ENCODE measurements at places on chromosomes 5 and 9.
A peak's percentile ranks its signal among the peaks of the same experiment; 100 is the strongest.

DNA sequence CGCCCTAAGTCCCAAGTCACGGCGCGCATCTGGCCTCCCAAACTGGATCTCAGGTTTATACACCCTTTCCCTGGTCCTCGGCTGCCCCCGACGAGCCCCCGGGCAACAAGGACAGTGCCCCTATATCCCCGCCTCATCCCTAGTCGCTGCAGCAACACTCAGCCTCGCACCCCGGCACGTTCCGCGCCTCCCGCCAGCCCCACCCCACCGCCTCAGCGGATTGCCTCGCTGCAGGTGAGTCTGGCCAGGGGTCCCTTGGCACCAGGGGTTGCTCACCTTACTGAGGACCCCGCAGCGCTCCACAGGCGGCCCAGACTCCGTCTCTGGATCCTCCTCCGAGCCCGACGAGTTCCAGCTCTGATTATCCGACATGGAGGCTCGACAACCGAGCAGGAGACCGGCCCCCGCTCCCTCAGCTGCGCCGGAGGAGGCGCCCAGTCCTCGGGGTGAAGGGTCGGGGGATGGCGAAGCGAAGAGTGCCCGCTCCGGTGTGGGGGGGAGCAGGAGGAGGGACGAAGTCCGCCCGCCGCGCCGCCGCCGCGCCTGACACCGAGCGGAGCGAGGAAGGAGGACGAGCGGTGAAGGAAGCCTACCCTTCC, 494 bp downstream of the CERT1 start:
- no peak for DNase-seq

DNA sequence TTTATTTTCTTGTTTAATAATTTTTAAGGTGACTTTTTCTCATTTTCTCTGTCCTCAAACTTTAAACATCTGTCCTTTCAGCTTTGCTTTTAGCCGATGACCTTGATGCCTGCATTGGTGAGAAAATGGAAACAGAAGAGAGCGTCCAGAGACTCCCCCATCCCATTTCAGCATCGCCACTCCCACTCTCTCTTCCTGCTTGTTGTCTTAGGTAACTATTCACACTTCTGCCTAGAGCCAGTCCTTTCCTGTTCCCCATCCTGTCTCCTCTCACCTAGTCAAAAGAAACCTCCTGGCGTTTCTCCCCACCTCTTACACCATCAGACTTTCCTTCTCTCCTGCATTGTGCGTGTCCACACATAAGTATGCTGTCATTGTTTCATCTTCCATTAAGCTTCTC, 124.6 kb downstream of the MAST4 start:
- no peak for DNase-seq

GRCh38 chr5:53923961-53924360, 363.5 kb downstream of the NDUFS4 start:
- no peak for DNase-seq

DNA sequence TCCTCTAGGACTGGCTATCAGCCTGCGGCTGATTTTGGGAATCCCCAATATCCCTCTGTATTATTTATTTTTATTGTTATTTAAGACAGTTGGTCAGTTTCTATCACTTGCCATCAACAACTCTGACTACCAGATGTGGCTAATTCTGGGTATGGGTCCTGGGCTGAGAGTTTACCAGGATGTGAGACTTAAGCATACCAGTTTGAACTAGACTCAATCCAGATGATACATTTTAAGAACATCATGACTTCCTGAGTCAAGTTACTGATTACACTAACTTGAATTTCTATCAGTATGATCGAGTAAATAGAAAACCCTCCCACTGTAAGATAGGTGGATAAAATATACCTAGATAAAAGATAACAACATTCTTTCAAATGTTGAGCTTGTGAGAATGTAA, 634.0 kb downstream of the MAT2B start:
- no peak for DNase-seq

GRCh38 chr5:11504065-11504885, 400.0 kb downstream of the CTNND2 start:
- no peak for DNase-seq

DNA sequence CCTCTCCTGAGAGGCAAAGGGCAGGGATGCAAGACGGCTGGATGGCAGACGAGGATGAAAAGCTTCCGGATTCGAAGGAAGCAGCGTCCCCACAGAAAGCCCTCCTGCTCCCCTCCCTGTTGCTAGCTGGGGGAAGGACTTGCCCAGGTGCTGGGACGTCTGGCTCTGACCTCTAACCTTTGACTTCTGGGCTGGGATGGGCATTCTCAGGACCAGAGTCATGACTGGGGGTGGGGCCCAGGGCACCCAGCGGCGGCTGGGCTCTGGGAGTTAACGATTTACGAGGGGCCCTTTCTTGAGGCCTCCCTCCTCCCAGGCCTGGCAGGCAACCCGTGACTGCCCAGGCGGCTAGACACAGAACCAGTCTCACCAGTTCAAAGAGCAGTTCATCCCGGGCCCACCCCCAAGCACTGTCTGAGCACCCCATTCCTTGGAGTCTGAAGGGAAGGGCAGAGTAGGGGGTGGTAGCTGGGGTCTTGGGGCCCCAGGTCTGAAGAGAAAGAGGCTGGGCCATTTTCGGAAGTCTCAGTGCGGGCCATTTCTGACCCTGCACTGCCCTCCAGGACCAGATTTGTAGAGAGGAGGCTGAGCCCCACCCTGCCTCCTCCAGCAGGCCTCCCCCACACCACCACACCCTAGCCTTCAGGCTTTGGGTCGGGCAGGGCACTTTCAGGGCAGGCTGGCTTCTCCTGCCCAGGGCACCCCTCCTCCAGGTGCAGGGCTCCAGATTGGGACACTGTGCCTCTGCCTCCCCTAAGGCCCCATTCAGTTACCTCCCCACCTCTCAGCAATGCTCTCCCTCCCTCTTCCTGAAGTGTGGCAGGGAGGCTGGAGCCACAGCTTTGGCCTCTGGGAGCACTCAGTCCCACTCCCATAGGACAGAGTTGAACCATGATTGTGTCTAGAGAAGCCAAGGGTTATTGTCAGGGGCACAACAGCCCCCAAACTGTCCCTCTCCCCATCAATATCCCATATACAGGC, 5.0 kb upstream of the CXXC5 start:
- peak; percentile 65 for DNase-seq

DNA sequence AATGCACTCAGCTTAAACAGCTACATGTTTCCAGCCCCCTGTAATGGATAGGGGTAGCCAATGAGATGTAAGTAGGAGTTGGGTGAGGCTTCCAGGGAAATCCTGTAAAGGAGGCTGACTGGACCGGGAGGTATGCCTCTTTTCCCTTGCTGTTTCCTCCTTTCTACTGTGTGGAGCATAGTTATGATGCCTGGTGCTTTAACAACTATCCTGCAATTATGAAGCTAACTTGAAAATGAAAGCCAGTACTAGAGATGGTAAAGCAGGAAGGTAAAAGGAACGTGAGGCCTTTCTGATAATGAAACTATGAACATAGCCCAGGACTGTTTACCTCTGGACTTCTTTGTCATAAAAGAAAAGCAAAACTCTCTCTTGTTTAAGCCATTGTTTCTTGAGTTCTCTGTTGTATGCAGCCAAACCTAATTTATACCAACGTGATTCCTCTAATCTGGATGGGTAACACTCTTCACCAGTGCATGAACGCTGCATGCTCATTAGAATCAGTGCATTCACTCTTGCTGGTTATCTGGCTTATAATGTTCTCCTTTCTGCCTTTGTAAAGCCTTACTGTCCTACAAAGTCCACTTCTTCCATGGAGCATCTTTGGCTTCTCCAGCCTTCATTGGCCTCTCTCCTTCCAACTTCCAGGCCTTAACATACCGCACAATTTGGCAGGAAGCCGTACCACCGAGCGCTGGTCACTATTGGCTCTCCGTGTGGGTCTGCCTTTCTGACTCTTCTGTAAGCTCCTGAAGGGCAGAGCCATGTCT, 8.3 kb upstream of the ARHGEF28 start:
- DNase-seq, result no peak

GRCh38 chr9:120891245-120891883, 14.4 kb upstream of the PHF19 start:
- DNase-seq, result no peak

DNA sequence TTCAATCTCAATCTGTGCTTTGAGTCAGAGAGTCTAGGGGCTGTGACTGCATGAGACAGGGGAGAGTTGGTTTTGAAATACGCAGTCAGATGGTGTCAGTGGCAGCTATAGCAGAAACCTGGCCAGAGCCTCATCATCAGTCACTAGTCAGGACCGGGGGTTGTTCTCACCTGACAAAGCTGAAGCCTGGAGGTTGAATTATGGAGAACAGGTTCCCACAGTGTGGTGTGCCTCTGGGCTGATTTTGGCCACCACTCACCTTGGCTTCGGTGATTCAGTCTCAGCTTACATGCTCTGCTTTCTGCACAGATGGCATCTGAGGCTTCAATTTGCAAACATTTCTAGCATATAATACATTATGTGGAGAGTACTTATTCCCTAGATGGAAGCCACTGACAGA, 387.3 kb downstream of the YTHDC2 start:
- DNase-seq, result no peak

GRCh38 chr9:35518981-35519679, 29.2 kb downstream of the RUSC2 start:
- DNase-seq, result no peak

DNA sequence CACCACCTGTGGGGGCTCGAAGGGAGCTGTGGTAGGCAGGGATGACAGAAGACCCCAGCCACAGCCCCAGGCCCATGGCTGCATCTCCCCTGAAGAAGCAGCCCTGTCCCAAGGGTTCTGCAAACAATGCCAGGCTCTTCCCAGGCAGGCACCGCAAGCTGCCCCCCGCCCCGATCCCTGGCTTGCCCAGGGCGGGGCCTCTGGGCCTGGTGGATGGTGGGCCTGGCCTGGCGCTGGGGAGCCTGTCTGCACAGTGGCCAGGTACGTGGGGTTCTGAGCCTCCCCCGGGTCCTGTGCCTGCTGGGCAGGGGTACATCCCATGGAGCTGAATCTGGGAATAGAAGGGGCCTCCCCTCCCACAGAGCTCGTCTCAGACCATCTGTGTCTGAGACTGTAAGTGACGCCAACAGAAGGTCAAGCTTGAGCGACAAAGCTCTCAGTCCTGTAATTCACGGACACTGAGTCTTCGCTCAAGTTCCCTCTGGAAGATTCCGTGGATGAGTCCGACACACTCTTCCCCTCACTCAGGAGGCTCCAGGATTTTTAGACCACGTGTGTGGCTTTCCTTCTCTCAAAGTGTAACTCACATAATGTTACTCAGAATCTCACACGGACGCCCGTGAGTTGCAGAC, 4.4 kb upstream of the SLC12A7 start:
- DNase-seq, result no peak

DNA sequence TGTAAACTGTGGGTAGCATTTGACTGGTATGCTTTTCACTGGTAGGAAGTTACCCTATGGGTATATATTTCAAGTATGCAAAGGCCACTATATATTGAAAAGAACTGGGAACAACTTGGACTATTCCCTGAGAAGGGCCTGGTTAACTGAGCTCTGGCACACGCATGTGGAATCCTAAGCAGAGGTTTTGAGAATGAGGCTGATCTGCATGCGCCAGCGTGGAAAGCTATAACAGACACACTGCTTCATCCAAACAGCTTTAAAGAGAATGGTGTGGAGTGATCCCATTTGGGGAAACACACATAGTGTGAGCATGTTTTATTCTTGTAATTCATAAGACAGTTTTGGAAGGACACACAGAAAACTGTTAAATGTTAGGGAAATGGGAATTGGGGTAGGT, 8.4 kb downstream of the NSG2 start:
- DNase-seq, result no peak

DNA sequence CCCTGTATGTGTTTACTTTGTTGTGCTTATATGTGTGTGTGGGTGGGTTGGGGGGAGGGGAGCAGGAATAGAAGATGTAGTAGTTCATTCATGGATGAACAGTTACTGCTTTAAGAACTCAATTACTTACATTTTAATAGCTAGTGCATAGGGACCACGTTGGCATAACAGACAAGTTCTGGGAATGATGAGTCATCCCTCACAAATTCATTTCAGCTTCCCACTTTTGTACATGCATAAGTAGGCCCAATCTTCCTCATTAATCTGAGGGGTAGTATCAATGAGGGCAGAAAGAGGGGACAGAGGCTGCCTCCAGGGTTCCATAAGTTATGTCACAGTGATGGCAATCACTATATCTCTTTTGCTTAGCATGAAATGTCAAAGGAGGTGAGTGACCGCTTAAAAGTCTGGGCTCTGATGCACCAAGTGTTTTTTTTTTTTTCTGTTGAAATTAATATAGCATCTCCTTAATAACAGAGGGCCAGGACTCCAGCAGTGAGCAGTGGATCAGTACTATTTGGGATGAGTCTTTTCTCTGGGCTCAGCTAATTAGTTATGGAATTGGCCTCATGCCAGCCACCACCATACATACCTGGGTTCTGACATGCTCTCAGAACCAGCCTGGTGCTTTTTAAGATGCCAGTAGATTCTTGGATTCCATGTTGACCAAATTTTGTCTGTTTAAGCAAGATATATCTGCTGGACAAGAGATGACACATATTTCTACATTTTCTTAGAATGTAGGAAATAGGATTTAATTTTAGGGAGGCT, 37.1 kb downstream of the PRDM6 start:
- no peak for DNase-seq

DNA sequence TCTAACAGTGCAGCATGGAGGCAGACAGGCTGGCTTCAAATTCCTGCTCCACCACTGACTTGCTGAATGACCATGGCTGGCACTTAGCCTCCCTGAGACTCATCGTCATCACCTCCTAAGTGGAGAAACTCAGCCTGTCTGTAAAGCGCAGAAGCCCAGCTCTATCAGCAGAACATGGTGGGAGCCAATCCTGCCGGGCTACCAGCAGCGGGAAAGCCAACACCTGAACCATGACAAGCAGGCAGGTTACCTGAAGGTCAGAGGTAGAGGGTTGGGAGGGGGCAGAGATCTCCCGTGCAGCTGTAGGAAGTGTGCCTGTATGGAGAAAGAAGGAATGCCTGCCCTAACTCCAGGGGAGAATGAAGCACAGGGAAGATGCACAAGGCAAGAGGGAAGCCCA, 72.6 kb upstream of the LRRTM2 start:
- DNase-seq, result no peak

- DNase-seq, result no peak
These were observed 2.3 kb downstream of the DIRAS2 start for GRCh38 chr9:90640361-90640760.

DNA sequence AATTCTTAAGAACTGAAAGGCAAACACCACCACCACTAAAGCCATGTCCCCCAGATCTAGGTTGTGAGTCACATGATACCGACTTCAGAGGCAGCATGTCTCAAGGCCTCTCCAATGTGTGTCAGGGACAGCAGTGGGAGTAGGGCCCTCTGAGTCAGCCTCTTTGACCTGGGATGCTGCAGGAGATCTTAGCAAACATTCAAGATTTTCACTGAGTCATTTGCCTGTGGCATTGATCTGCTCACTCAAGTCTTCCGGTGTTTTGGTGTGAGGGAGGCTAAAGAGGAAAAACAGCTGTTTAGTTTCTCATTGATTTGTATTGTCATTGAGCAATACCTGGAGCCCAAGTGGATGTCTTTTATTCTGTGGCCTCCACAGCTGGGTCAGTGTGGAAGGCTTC, 36.1 kb downstream of the TMC1 start:
- no peak for DNase-seq

DNA sequence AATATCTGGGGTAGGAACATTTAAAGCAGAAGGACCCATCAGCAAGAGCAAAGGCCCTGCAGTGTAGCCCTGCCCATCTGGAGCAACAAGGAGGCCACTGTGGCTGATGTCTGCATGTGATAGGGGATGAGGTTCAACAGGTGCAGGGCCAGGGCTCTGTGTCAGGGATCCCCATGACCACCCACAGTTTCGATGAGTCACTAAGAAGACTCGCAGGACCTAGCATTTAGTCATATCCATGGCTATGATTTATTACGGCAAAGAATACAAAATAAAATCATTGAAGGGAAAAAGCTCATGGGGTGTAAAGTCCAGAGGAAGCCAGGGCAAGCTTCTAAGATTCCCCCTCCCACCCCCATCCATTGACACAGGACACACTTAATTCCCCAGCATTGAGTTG, 188.6 kb downstream of the ADGRV1 start:
- no peak for DNase-seq

- DNase-seq, result no peak
These were observed 164.2 kb downstream of the ACTL7B start for GRCh38 chr9:108691614-108692013.
